Stimulated activated CD8-positive, alpha-beta memory T cell treated with anti-CD3 and anti-CD28 coated beads, Interleukin-4, amount 100 ng/mL, for 4 hours (primary cell): ENCODE measurements at places on chromosomes 5 and 9.

- no peak for DNase-seq
Measured at GRCh38 chr5:171578049-171578828, 158.8 kb downstream of the FGF18 start.

DNA sequence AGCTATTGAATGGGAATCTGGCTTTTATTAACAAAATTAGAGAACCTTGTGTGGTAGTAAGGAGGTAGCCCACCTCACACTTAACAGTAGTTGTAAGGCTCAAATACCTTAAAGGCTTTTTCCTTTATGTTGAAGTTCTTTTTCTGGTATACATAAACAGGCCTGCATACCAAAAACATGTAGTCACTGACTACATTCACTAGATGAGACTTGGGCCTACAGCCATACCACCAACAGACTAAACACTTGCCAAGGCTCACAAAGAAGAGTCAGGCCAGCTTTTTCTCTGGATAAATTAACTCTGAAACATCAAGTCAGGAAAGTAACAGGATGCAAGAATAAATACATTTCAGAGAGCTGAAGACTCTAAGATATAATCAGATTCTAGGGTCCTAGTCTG is 78.6 kb upstream of the MPDZ start:
- no peak for DNase-seq

DNA sequence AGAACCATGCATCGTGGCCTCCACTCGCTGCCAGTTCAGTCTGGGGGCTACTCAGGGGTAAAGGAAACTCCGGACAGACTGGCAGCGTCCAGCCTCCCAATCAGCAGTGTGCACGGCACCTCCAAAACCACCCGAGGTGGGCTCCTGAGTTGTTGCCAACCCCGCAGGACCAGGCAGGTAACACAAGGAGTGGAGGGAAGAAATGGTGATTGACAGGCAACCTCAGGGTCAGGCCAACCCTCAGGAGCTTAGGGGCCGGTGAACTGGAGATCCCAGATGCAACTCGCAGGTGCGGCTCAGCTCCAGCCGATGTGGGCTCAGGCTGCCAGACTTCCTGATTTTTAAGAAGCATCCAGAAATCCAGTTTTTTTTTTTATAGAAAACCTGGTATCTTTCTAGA is 37.3 kb upstream of the AKNA start:
- no peak for DNase-seq

GRCh38 chr5:172440486-172440885 is 13.8 kb downstream of the SH3PXD2B start:
- no peak for DNase-seq

DNA sequence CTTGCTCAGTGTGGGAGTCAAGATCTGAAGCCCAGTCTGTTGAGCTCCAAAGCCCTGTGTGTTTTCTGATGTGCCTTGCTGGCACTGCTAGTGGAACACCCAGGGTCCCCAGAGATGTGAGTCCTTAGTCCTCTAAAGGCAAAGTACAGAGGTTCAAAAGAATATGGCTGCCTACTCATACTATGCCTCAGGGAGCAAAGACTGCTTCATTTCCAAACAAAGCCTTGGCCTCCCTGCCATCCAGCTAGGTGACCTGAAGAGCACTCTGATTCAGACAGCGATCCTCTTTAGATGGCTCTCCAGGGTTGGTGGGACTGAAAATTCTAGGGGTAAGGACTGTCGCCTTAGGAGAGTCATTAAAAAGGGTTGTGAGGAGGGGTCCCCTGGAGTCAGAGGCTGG is 2.0 kb downstream of the PRLR start:
- DNase-seq = no peak
